Left ventricle myocardium superior (tissue), 1 donor: ENCODE measurements at places on chromosomes 12 and 14. TPM values are rescaled to one million over a fixed set of nuclear protein-coding genes. Genes with fewer than 3 reads are reported as not detected.

SLC7A8 gene
- total RNA-seq = 6.4 TPM

DNA sequence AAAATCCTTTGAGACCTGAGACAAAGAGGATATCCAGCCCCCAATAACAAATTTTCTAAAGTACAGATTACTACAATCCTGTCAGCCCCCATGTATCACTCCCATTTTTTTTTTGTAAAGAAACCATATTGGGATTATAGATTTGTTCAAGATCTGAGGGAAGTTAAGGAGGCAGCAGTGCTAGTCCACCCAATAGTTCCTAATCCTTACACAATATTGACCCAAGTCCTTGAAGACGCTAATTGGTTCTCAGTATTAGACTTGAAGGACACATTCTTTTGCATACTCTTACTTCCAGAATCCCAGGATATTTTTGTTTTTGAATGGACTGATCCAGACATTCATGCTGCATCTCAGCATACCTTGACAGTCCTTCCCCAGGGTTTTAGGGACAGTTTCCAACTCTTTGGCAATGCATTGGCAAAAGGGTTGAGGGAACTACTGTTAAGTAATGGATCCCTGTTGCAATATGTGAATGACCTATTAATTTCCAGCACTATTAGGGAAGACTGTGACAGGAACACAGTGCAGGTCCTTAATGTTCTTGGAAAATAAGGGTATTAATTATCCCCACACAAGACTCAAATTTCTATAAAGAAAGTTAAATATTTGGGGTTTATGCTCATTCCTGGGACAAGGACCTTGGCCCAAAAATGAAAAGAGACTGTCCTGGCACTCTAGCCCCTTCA is 1519.5 kb upstream of the SEL1L start:
- no peak for DNase-seq

GRCh38 chr12:8860165-8860961 is 37.9 kb downstream of the A2ML1 start:
- DNase-seq = peak; percentile 35

DNA sequence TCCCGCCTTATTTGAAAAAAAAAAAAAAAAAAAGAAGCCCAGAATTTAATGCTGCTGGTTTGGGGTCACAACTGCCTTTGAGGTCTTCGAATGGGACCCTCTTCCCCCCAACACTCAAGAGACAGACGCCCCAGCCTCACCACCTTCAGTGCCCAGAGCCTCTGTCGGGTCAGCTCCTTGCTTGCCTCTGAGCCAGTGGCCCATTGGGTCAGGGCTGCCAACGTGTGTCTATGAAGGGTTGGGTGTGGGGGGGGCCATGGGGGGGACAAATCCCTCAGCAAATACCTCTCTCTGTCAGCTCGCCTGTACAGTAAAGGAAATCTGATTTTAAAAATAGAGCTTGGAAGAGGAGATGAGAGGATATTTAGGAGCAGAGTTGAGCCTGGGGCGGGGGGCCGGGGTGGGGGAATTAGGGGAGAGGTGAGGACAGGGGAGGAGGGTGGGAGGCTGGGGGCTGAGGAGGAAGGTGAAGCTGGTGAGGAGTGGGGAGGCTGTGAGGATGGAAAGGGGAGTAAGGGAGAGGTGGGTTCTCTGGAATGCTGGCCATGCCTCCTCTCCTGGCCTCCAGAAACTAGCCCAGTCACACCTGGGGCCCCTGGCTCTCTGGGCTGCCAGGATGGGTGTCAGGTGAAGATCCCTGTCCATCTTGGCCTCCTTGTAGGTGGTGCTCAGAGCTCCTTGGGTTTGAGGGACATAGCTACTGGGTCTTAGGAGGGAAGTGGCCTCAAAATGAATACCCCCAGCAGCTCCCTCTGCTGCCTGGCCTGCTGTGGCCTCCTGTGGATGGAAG is 13.3 kb downstream of the RTL1 start:
- peak; percentile 16 for DNase-seq

DNA sequence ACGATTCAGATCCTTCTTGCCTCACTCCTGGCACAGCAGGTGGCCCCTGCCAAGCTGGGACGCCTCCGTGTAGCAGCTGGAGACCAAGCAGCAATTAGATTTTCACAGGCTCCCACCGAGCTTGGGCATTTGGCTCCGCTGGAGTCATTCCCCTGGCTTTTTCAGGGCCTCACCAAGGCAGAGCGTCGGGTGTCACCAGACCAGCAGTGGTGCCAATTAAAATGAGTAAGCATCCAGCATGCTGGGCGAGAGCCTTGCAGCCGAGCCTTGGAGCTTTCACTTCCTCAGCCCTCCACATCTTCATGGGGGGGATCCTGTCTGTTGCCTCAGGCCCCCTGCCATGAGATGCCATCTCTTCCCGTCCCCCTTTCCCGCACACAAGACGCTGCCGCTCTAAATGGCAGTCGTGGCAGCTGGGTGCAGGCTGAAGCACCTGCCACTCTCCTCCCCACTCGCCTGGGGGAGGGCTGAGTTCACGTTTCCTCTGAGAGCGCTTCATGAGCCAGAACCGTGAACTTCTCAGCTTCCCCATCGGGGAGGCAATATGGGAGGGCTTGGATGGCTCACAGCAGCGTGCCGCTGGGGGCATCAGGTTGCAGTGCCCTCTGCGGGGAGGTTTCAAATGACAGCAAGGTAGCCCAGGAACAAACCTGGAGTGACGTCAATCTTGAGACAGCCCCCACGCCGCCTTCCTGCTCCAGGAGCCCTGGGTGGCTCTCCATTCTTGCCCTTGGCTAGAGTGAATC is 11.7 kb downstream of the TPCN1 start:
- peak; percentile 67 for DNase-seq

GRCh38 chr14:24870949-24871701 is 178.8 kb downstream of the STXBP6 start:
- no peak for DNase-seq

GDF3 gene
- total RNA-seq = not detected

DNA sequence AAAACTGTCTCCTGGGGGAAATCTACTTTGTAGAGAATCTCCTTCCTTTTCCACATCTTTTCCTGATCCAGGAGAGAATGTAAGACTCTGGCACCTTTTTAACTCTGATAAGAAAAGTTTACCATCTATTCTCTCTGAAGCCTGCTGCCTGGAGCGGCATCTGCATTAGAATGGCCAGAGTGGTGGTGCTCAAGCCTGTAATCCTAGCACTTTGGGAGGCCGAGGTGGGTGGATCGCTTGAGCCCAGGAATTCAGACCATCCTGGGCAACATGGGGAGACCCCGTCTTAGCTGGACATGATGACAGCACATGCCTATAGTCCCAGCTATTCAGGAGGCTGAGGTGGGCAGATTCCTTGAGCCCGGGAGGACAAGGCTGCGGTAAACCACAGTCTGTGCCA is 1.4 kb upstream of the CHFR start:
- no peak for DNase-seq

PPM1H gene
- total RNA-seq = 8.5 TPM

- no peak for DNase-seq
Measured at GRCh38 chr12:106304797-106305196, 2.3 kb downstream of the TCP11L2 start.

DNA sequence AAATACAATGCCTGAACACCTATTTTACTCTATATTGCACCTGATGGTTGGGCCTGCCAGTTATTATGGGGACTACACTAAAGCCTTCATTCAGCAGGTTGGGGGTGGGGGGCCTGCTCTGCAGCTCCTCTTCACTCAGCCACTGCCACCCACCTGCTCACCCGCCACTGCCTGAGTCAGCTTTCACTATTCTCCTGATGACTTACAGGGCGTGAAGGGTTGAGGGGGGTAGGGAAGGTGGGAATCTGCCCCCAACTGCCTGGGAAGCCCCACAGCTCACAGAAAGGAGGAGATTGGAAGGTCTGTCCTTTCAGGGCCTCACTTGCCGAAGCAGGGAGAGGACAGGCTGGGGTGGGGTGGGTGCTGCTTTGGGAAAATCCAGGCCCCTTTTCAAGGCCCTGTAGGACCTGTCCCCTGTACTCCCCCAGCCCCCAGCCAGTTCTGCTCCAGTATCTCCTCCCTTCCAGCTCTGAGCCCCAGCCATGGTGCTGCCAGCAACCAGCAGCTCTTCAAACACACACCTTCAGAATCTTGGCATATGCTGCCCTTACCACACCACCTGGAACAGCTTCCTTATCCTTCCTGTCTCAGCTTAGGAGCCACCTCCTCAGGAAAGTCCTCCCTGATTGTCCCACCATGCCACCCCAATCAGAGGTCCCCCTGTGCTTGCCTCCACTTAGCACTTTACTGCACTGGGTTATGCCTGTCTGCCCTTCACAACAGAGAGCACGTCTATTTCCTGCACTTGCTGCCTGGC is 33.1 kb downstream of the IRF2BPL start:
- no peak for DNase-seq

GRCh38 chr14:90301668-90302090 is 30.1 kb downstream of the NRDE2 start:
- DNase-seq = no peak

SLIRP gene
- 201 TPM for total RNA-seq

DNA sequence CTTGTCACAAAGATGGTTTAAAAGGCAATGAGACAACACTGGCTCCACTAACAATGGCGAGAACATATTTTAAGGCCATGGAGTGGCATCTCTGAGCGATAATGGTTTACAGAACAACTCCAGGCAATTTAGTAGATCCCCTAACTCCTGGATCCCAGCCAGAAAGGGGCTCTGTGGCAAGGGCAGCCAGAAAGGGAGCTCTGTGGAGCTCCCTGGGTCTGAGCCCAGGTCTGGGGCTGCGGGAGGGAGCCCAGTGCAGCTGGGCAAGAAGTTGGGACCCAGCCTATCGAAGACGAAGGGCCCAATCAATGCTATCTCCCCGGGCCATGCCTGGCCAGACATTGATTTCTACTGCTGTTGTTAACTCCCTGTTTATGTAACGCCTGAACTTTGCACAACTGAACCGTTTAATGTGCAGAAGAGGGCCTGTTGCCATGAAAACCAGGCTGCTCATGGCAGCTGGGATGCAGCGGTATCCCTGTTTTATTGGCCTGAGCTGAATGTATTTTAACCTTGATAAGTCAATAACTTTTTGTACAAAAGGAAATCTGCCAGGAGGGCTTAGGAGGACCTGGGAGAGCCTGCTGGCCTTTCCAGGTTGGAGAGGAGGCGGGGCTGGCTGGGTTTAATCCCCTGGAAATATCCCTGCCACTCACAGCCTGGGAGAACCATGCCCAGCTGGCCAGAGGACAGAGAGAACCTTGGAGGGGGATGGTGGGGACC is 6.7 kb upstream of the FAM222A start:
- no peak for DNase-seq

NANOG gene
- not detected for total RNA-seq

DNA sequence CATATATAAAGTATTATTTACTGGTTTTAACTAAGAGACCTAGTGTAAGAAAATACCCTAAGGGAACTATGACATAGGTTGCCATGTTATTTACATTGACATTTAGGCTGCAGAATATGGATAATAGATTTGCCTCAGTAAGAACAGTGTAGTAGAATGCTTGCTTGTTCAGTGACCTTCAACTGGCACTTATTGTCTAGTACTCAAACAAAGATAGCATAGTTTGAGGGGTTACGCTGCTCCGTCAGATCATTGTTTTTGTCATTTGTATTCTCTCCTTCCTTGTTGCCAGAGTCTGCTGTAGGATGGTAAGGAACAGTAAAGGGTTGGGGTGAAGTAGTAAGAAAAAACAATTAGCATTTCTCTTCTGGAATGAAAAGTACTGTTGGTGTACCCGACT is 33.2 kb downstream of the TOGARAM1 start:
- no peak for DNase-seq

CARMIL3 gene
- 0.12 TPM for total RNA-seq

GRCh38 chr12:111297703-111298426 is 71.0 kb downstream of the PHETA1 start:
- DNase-seq = no peak

KRT83 gene
- total RNA-seq = not detected

PIP4K2C gene
- total RNA-seq = 11.9 TPM

GRCh38 chr12:108360487-108360886 is 21.4 kb upstream of the CMKLR1 start:
- no peak for DNase-seq

- no peak for DNase-seq
Measured at GRCh38 chr12:77893918-77894317, 63.2 kb downstream of the NAV3 start.

- DNase-seq = no peak
Measured at GRCh38 chr12:45379261-45379660, 163.4 kb downstream of the ANO6 start.

DNA sequence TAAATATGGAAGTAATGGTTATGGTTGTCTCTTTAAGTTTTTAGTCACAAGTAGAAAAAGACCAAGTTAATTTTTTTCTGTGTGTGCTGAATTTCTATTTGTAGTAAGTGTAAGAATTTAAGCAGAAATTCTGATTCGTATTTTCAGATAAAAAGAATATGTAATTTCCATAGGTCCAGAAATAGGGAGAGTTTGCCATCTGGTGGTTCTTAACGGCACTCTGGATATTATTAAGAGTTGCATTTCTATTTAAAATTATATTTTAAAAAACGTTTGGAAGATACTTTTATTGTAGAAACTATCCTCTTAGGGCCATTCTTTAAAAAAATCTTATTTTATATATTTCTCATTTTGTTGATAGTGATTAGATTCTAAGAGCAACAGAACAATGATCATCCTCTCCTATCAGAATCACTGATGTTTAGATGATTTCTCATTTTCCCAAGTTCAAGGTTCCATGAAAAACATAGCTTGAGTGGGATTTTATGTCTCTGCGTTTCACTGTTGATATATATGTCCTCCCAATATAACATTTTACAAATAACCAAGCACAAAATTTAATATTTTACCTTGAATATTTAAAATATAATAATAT is 88.3 kb downstream of the LRRK2 start:
- no peak for DNase-seq

GRCh38 chr14:96094656-96095055 is 55.5 kb downstream of the C14orf132 start:
- no peak for DNase-seq

DNA sequence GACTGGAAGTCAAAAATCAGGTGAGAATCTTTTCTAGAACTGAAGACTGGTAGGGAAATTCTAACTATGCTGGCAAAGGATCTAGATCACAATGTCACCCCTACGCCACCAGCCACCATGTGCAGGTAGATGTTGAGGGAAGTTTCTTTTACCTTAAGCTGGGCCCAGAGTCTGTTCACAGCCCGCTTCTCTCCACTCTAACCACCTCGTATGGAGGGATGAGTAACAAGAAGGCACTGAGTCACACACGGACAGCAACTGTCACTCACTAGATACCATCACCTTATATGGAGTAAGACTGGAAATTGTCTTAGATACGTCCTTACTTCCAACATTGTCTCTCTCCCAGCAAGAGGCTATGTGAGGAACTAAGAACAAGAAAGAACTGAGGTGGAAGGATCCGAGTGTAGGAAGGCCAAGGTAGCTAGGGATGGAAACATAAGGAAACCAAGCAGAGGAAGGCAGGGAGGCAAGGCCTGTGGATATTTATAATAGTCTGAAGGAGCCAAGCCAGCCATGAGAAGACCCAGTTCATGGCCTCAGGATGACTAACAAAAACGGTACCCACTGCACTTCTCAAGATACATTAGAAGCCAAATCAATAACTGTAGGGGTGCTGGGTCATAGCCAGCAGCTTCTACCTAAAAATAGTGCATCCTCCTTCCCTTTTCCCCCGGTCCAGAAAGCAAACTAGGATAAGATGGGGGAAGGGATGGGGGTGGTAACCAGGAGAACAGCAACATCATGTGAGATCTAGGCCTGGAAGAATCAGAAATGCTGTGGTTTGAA is 15.5 kb downstream of the REM2 start:
- DNase-seq = no peak
